Activated CD4-positive, alpha-beta T cell treated with anti-CD3 and anti-CD28 coated beads, Interleukin-2, amount 50 U/mL, for 1 hour (primary cell): ENCODE measurements at places on chromosomes 5 and 9.

DNA sequence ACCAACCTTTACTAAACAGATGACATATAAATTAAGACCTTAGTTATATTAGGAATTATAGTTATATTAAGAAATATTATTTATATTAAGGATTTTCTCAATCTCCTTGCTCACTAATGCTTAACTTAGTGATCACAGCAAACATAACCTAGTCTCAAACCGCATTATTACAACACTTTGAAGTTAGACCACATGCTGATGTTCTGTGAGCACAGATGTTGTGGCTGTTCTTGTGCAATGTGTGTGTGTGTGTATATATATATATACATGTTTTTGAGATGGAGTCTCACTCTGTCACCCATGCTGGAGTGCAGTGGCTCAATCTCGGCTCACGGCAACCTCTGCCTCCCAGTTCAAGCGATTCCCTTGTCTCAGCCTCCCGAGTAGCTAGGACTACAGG lies 20.5 kb downstream of the ELP1 start:
- no peak for DNase-seq

DNA sequence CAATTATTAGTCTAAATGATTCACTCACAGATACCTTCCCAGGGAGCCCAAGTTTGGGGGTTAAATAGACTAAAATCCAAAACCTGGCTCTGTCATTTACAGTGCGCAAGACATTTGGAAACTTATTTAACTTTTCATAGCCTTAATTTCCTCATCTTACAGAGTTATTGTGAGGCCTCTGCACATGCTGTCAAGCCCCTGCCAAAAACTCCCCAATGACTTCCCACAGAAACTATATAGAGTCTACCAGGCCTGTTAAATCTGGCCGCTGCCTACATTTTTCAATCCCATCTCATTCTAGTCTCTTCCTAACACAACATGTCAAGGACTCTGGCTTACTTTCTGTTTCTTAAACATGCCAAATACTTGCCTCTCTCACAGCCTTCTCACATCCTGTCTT lies 412.5 kb downstream of the ELAVL2 start:
- DNase-seq, result no peak

- DNase-seq, result no peak
Measured at GRCh38 chr5:72767289-72768010, 49.0 kb upstream of the TNPO1 start.

GRCh38 chr5:54062958-54063357 lies 247.4 kb downstream of the ARL15 start:
- DNase-seq, result no peak

DNA sequence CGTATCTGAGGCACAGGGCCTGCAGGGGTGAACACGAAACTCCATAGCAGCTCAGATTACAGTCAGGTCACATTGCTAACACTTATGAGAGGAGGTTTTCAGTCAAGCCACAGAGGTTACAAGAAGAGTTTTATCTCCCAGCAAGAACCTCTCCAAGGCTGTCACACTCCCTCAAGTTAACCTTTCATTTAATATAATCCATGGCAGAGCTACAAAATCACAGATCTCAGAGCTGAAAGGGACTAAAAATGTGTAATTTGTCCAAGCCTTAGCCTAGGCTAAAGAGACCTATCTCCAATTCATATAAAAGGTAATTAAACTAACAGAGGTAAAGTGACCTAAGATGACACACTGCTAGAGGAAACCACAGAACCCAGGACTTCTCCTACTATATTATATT lies 57.2 kb downstream of the MLANA start:
- DNase-seq, result no peak

- no peak for DNase-seq
Measured at GRCh38 chr5:77850536-77851175, 74.5 kb upstream of the TBCA start.
